ENCODE measurements at places on chromosomes 2 and 18.

GRCh38 chr18:38256366-38256765 is 690.8 kb upstream of the CELF4 start:
- no peak for DNase-seq

DNA sequence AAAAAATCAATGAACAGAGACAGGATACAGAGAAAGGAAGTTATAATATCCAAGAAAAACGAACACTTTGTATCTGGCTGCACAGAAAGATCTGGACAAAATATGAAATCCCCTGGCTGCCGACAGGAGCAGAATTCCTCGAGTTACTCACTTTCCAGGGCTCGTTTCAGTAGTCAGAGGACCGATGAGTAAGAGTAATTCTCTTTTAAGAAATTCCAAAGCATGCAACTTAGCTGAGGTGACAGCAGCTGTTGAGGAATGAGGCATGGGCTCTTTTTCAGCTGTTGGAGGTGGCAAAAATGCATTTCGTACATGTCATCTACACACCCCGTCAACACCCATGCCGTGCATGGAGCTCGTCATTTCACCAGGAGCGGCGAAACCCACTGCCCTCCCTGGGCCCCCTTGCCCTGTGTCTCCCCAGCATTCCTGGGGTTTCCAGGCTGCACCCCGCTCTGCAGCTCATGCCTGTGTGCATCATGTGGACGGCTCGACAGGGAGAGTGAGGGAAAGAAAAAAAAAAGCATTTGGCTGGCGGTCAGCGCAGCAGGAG is 210.8 kb upstream of the SMIM21 start:
- no peak for DNase-seq

- DNase-seq = no peak
These were observed 60.8 kb upstream of the GLS start for GRCh38 chr2:190819840-190820301.

DNA sequence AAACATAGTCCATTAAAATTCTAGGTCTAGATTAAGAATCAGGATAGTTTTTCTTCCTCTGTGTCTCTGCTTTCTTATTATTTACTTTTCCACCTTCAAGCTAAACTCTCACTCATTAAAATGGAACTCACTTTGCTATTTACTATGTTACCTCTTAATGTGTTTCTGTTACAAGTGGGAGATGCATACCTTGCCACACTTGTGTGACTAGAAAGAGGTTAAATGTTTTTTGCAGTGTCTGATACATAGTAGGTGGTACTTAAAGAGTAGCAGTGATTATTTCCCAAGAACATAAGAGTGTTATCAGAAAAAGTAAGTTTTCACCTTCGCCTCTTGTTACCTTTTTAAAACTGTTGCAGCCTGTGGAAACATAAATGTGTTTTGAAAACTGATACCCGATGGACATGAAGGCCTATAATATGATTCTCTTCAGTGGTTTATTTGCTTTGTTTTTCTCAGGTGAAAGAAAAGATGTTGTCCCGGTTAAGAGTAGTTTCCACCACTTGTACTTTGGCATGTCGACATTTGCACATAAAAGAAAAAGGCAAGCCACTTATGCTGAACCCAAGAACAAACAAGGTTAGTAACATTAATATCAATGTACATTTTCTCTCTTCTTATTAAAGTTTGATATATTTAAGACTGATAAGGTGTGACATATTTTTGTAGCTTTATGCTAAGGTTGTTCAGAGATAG is 16.6 kb downstream of the ME2 start:
- DNase-seq = no peak

DNA sequence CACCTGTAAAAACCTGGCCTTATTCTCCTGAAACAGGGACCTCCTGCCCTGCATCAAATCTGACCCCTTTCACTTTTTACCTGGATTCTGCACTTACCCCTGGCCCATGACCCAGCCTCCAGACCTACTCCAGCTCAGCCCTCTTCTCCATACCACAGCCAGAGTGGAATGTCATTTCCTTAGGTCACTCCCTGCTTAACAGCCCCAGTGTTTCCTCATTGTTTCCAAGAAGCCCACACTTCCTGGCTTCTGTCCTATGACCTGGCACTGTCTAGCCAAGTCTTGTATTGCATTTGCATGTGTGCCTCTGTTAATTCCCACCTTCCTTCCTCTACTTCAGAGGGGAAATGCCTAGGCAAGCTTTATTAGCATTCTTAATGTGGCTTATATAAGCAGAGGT is 51.4 kb upstream of the TRIB2 start:
- no peak for DNase-seq

DNA sequence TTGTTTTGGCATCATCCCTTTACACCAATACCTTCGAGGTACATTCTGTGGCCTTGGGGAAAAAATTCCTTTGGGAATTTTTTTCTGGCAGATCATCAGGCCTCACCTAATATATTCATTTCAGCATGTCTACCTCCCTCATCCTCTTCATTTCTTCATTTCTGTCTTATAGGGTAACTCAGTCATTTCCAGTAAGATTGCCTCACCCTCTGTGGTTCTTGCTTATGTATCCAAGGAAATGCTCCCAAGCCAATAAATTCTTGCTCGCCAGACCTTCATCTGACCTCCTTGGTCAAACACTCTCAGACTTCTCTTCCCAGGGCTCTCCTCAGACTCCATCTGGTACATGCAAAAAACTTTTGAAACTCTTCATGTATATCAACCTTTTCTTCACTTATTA is 265.6 kb downstream of the TMX3 start:
- DNase-seq = no peak

DNA sequence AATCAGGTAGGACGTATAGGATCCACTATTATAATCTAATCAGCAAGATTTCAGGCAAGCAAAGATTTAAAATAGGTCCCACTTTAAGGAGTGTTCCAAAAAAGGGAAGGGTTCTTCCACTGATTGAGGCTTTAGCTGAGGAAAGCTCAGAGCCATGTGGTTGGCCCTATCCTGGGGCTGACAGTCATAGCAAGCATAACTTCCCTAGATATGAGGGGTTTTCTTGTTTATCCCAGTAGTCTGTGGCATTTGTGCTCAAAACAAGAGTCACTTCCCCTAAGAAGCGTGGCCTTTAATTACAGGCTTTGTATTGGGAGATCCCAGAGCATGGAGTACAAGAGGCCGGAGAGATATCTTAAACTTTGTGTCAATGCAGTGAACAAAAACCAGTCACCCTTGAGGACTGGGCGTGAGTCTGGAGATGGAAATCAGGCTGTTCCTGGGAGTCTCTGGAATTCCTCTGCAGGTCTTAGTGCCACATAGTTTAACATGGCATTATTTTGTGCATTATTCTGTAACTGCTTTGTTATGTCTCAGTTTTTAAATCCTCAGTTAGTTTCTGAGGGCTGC is 136.9 kb upstream of the FBXO11 start:
- DNase-seq = no peak

Measured in progenitor cell of endocrine pancreas (in vitro differentiated cells).